ENCODE measurements at places on chromosomes 11 and 22. TPM values are rescaled to one million over a fixed set of nuclear protein-coding genes. Genes with fewer than 3 reads are reported as not detected.

GRCh38 chr22:24412274-24412673 is 15.1 kb upstream of the ADORA2A start:
- H3K36me3 ChIP-seq, result peaks cover 32% of the 10 kb centered on the region
- H3K27ac ChIP-seq, result no peak overlapping the region
- peaks cover 32% of the 10 kb centered on the region for H3K4me1 ChIP-seq
- H3K4me3 ChIP-seq, result no peak overlapping the region
- DNase-seq, result no peak

The C1QTNF5 gene
- not detected for total RNA-seq

The DGAT2 gene
- 2.8 TPM for total RNA-seq

- no peaks in the 10 kb centered on the region for H3K27me3 ChIP-seq
- H3K36me3 ChIP-seq, result no peaks in the 10 kb centered on the region
- H3K4me3 ChIP-seq, result no peak overlapping the region
- H3K27ac ChIP-seq, result no peak overlapping the region
- no peak for DNase-seq
These were observed 22.2 kb downstream of the CLDN5 start for GRCh38 chr22:19501897-19502447.

The SCUBE2 gene
- not detected for total RNA-seq

- no peak for DNase-seq
- H3K27me3 ChIP-seq, result no peaks in the 10 kb centered on the region
- no peaks in the 10 kb centered on the region for H3K4me1 ChIP-seq
- no peaks in the 10 kb centered on the region for H3K36me3 ChIP-seq
These were observed 97.0 kb upstream of the DRD2 start for GRCh38 chr11:113572136-113572735.

The OR2AT4 gene
- total RNA-seq, result not detected

DNA sequence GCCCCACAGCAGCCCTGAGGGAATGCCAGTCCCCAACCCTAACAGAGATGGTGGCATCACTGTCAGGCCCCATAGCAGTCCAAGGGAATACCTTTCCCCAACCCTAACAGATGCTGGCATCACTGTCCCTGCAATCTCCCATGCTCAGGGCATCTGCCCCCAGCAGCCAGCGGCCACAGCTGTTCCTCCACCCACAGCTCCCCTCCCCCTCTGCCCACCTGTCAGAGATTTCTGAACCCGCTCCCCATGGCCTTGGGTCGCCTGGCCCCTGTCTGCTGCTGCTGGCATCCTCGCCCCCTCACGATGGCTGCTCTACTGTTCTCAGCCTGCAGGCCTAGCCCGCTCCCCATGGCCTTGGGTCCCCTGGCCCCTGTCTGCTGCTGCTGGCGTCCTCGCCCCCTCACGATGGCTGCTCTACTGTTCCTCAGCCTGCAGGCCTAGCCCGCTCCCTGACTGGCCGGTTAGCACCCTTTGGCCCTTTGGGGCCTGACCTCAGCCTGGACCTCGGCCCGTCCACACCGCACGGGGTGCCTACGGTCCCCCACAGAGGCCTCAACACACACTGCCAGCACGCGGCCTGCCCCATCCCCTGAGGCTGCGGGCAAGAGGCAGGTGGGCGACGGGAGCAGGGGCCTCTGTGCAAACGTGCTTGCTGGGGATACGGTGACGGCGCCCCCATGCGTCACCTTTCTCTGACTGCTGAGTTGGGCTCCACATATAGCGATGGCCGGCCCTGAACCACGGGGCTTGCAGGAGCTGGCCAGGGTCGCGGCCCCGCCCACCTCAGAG is 20.7 kb downstream of the CHID1 start:
- no peak for DNase-seq
- H3K36me3 ChIP-seq, result no peaks in the 10 kb centered on the region
- no peak overlapping the region for H3K4me3 ChIP-seq
- H3K4me1 ChIP-seq, result no peaks in the 10 kb centered on the region
